ENCODE measurements at places on chromosomes 7 and 10.

DNA sequence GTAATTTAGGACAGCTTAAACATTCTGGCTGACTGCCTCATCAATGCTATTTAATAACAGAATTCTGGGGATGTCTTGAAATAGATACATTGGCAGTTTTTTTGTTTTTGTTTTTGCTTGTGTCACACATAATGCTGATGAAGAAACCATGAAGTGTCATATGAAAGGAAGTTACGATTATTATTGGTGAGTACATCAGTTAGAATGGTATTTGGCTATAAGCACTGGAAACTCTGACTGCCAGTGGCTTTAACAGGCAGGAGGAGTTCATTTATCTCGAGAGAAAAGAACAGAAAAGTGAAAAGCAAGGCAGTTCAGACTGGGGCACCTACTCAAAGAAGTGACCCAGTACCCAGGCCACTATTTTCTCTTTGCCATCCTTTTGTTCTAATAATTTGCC, 18.1 kb downstream of the LSM8 start:
- no peak for DNase-seq

DNA sequence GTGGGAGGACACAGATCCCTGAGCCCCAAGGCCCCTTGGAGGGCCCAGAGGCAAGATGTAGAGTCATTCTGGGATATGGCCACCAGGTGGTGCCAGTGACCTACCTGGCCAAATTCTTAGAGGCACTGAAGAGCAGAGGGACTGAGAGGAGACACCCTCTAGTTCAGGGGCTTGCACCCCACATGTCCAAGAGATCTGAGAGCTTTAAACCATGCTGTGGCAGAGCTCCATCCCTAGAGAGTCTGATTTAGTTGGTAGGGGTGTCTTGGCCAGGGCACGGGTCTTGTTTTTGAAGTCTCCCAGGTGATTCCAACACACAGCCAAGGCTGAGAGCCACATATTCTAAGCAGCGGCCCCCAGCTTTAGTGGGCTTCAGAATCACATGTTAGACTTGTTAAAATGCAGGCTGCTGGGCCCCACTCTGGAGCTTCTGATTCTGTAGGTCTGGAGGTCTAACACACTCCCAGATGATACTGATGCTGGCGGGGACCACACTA, 52.5 kb downstream of the PRF1 start:
- peak; percentile 52 for DNase-seq

DNA sequence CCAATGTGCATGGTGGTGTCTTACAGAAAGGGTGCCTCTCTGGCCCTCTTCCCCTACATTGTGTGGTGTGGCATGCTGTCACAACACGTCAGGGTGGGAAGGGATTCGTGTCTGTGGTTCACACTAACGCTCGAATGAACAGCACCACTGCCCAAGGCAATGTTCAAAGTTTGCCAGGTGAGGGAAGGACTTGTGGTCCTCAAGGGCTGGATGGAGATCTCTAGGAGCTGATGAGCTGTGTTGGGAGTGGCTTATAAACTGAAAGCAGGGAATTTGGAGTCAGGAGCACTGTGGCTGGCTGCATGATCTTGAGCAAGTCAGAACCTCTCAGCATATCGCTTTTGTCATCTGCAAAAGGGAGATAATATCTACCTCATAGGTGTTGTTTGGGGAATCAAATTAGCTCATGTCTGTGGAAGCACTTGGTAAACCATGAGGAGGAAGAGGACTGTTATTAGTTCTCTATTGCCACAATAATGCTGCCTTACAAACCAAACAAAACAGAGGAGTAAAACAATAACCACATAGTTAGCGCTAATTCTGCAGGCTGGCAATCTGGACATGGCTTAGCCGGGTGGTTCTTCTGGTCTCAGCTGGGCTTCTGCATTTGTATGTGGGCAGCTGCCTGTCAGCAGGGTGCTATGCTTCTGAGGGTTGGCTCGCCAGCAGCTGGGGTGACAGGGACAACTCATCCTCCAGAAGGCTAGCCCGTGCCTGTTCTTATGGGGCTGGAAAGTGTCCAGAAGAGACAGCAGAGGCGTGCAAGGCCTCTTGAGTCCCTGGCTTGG, 22.9 kb upstream of the C10orf105 start:
- DNase-seq, result no peak

GRCh38 chr10:132537684-132538001, at the start of gene INPP5A:
Gene INPP5A, plus strand, starts transcription at chr10:132537787. Its CDS starts 310 bp downstream, at chr10:132538097.
- no peak for DNase-seq

- DNase-seq, result no peak
These were observed 798.7 kb downstream of the IPMK start for GRCh38 chr10:57468894-57469432.

DNA sequence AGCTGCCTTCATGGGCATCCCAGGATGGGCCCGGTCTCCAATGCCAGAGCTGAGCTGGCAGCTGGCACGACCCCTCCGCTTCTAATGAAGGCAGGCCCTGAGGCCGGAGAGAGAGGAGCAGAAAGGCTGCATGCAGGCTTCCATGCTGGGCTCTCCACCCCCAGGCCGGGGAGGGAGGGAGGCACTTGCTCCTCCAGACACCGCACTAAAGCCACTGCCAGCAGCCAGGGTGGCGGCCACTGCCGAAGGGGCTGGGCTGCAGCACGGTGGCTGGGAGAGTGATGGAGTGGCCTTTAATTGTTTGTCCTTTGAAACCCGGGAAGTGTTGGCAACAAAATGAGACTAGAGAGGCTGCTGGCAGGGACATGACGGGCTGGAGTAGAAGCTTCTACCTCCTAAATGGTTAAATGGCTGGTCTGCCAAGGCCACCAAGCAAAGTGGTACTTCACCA, 236.5 kb downstream of the SKAP2 start:
- no peak for DNase-seq

DNA sequence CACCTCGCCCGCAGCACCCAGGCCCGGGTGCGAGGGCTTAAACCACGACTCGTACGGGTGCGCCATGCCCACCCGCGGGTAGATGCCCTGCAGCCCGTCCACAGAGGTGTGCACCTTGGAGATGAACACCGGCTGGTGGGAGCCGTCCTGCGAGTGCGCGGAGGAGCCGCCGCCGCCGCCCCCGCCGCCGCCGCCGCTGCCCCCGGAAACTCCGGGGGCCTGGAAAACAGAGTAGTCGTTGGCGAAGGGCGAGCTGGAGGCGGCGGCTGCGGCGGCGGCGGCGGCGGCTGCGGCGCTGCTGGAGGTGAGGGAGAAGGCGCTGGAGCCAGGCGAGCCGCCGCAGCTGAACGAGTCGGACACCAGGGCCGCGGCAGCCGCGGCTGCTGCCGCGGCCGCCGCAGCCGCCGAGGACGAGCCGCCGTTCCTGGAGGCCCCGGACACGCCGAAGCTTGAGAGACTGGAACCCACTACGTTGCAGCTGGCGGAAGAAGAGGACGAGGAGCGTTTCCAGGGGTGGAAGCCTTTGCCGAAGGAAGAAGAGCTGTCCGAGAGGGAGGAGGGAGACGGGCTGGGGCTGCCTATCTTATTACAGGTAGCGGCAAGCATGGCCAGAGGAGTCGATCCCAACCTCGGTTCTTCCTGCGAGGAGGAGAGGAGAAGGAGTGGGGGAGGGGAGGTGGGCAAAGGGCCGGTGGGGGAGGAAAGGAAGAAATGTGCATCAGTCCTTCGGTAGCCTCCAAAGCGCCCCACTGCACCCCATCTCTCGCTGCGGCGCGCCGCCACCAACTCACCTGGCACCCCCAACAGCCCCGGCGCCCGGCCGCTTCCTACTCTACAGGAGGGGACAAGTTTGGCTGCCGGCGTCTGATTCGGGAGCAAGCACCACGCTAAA, 1.3 kb downstream of the SP8 start:
- DNase-seq, result no peak

- DNase-seq, result peak; percentile 12
These were observed 44.5 kb downstream of the LANCL2 start for GRCh38 chr7:55409482-55410225.

DNA sequence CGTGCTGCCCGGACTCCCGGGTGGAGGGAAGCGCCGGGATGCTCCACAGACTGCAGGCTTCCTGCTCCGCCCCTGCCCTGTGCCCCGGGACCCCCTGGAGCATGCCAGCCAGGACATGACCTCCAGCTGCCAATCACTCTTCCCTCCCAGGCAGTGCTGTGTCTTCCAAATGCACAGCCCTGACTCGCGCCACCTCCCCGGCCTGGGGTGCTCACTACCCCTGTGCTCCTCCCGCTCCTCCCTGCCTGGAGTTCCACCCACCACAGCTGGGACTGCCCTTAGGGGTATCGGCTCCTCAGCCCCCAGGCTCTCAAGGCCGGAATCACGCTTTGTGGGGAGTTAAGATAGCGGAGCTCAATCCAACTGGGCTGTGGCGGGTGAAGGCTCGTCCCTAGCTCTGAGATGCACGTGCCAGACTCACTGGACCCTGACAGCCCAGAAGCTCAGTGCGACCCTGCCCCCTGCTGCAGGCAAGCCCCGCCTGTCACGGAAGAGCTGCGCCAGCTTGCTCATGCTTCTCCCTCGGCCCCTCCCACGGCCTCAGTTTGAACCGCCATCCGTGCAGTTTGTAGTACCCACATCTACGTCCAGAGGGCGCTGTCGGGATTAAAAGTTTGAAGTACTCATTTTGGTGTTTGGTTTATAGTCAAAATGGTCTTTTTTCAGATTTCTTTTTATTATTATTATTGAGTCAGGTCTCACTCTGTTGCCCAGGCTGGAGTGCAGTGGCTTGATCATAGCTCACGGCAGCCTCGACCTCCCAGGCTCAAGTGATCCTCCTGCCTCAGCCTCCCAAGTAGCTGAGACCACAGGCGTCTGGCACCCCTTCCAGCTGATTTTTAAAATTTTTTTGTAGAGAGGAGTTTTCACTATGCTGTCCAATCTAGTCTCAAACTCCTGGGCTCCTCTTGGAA, 142.5 kb upstream of the TCERG1L start:
- peak; percentile 13 for DNase-seq

All from NCI-H1694 (cell line).